ENCODE measurements at places on chromosomes 5 and 9. TPM values are rescaled to one million over a fixed set of nuclear protein-coding genes. Genes with fewer than 3 reads are reported as not detected.

The F2RL2 gene
- total RNA-seq = 0.91 TPM

The BARHL1 gene
- total RNA-seq = not detected

The SLC4A9 gene
- total RNA-seq = not detected

The LTC4S gene
- total RNA-seq = 33.1 TPM

The CD72 gene
- total RNA-seq = 5.1 TPM

DNA sequence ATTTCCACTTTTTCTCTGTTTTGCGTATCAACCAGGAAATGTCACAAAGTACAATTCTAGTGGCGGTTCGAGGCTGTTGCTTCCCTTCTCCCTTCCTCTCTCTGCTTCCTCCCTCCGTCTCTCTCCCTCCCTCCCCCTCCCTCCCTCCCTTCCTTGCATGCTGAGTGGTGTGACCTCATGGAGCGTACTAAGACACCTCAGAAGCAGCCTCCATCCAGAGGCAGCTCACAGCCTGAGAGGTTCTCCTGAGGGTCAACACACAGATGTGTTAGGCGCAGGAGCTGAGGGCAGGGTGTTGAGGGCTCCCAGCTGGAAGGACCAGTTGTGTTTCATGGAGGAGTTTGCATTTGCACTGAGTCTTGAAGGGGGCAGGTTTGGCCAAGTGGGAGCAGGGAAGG, 57.7 kb downstream of the COL5A1 start:
- H3K27ac ChIP-seq = no peak overlapping the region
- no peak overlapping the region for H3K4me3 ChIP-seq
- no peaks in the 10 kb centered on the region for H3K4me1 ChIP-seq
- H3K36me3 ChIP-seq = no peaks in the 10 kb centered on the region
- no peak for DNase-seq

- H3K27me3 ChIP-seq = no peaks in the 10 kb centered on the region
- no peaks in the 10 kb centered on the region for H3K36me3 ChIP-seq
- no peaks in the 10 kb centered on the region for H3K4me1 ChIP-seq
- DNase-seq = no peak
- no peak overlapping the region for H3K27ac ChIP-seq
These were observed 110.3 kb upstream of the TBC1D2 start for GRCh38 chr9:98365781-98366180.

DNA sequence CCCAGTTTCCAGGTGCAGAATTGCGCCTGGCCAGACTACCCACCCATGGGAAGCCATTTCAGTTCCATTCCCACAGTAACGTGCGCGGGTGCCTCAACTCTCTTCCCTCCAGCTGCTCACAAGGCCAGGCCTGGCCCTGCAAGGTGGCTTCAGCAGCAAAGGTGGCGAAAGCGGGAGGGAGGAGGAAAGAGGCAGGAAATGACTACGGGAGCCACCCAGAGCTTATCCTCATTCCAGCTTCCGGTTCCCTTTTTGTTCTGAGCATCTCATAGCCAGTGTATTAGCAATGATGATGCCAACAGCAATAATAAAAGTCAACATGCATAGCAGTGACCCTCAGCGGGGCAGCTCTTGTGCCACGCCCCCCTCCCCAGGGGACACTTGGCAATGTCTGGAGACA, 101.5 kb upstream of the BOD1 start:
- H3K36me3 ChIP-seq = no peaks in the 10 kb centered on the region
- DNase-seq = no peak
- H3K27me3 ChIP-seq = no peaks in the 10 kb centered on the region
- peaks cover 13% of the 10 kb centered on the region for H3K4me1 ChIP-seq

DNA sequence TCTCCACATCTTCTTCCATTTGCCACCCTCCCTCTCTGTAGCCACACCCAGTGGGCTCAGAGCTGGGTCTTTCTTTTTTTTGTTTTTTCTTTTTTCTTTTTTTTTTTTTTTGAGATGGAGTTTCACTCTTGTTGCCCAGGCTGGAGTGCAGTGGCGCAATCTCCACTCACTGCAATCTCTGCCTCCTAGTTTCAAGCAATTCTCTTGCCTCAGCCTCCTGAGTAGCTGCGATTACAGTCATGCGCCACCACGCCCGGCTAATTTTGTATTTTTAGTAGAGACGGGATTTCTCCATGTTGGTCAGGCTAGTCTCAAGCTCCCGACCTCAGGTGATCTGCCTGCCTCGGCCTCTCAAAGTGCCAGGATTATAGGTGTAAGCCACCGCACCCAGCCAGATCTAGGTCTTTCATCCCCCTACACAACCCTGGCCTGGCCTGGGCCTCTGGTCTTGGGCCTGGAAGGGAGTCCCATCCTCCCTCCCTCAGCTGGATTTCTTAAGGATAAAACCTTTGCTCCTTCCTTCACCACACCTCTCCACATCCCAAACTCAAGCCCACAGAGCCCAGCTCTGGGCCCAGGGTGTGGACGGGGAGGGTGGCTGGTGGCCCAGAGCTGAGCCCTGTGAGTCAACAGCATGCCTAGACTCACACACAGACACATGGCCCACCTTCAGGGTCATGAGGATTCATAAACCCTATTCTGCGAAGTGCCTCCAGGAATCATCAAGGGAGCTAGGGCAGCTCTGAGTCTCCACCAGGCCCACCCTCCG, 18.8 kb upstream of the KCNIP1 start:
- H3K27ac ChIP-seq = no peak overlapping the region
- no peaks in the 10 kb centered on the region for H3K4me1 ChIP-seq
- no peaks in the 10 kb centered on the region for H3K27me3 ChIP-seq
- no peak overlapping the region for H3K4me3 ChIP-seq
- no peaks in the 10 kb centered on the region for H3K36me3 ChIP-seq

DNA sequence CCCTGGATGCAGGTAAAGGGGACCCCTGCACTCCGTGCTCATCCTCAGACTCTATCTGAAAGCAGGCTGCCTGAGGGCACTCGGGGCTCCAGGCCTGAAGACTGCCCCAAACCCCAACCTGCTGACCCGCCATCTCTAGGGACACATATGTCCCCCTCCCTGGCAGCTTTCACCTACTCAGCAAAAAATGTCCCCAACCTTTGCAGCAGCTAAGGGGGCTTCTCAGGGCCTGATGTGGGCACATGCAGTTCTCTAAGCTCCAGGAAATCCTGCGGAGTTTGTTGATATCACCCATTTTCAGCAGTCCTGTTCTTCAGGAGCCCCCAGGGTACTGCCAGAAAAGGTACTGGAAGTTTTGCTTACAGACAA, 2.2 kb upstream of the DPH7 start:
- H3K27ac ChIP-seq = no peak overlapping the region
- DNase-seq = no peak
- H3K27me3 ChIP-seq = no peaks in the 10 kb centered on the region
- no peak overlapping the region for H3K4me3 ChIP-seq
- peaks cover 27% of the 10 kb centered on the region for H3K4me1 ChIP-seq

DNA sequence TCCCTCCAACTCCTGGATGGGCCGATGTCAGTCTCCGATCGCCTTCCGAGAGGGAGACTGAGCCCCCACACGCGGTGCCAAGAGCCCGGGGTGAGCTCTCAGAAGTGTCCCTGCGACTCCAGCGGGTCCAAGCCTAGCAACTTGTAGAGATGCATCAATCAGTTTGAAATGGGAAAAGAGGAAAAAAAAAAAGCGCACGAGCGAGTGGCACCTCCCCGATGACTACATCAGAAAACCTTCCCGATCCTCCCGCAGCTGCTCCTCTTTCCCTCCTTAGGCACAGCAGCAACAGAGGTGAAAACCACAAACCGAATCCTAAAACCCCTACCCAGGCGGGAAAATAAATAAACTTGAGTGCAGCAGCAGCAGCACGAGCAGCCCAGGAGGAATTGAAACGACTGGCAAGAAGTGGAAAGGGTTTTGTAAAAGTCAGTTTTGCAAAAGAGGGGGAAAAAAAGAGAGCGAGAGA, 1.0 kb upstream of the EFNA5 start:
- no peak for DNase-seq
- peaks cover 17% of the 10 kb centered on the region for H3K27me3 ChIP-seq
- H3K36me3 ChIP-seq = no peaks in the 10 kb centered on the region
- H3K27ac ChIP-seq = no peak overlapping the region
- peaks cover 32% of the 10 kb centered on the region for H3K4me1 ChIP-seq

- no peak overlapping the region for H3K4me3 ChIP-seq
- H3K4me1 ChIP-seq = no peaks in the 10 kb centered on the region
- no peaks in the 10 kb centered on the region for H3K36me3 ChIP-seq
- no peaks in the 10 kb centered on the region for H3K27me3 ChIP-seq
- no peak overlapping the region for H3K27ac ChIP-seq
- no peak for DNase-seq
These were observed 309.8 kb downstream of the TAF11L14 start for GRCh38 chr5:17944046-17944445.

DNA sequence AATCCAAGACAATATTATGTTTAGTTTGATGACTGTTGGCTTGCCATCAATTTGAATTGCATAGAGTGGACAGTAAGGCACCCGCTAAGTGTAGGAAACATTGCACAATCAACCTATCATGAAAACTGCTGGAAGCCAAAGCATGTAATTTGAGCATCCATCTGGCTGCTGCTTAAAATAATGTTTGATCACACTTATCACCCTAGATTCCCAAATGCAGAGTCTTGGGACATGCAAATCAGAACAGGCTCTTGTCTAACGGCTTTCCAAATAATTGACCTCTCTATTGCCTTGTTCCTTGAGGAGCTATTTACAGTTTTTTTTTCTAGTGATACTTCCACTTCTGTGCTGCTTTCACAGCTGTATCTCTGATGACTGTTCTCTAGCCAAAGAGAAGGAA, 342.1 kb downstream of the PRR16 start:
- H3K36me3 ChIP-seq = no peaks in the 10 kb centered on the region
- H3K4me1 ChIP-seq = no peaks in the 10 kb centered on the region
- H3K4me3 ChIP-seq = no peak overlapping the region
- no peaks in the 10 kb centered on the region for H3K27me3 ChIP-seq
- DNase-seq = no peak

DNA sequence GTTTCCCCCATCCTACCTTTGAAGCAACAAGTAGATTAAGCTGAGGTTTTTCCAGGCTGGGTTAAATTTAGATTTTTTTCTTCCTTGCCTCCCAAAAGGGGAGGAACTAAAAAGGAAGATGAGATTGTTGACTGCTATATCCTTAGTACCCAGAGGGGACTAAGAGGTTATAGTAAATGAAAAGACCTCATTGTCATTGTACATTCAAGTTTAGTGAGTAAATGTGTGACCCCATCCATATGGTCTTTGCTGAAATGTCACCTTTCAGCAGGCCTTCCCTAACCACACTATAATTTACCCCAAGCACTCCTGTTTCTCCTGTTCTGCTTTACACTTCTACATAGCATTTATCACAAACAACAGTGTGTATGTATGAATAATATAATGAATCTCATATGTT, 35.8 kb upstream of the CHD1 start:
- H3K27ac ChIP-seq = no peak overlapping the region
- DNase-seq = no peak
- H3K4me1 ChIP-seq = no peaks in the 10 kb centered on the region
- no peak overlapping the region for H3K4me3 ChIP-seq
- H3K36me3 ChIP-seq = no peaks in the 10 kb centered on the region
- H3K27me3 ChIP-seq = no peaks in the 10 kb centered on the region

DNA sequence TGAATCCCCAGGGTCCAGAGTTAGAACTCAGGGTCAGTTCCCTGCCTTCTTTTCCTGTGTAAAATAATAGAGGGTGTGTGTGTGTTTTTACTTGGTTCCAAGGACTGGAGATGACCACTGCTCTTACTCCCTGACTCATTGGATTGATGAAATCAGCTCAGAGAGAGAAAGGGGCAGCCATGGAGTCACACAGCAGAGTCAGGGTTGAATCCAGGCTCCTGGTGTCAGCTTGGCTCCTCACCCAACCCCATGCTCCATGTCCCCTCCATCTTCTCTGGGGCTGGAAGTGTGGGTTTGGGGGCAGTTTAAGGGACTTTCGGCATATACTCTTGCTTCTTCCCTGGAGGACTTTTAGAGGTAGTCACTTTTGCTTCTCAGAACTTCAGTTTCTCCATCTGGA, 21.6 kb downstream of the DAB2IP start:
- H3K4me1 ChIP-seq = no peaks in the 10 kb centered on the region
- H3K36me3 ChIP-seq = no peaks in the 10 kb centered on the region
- no peak overlapping the region for H3K27ac ChIP-seq
- H3K4me3 ChIP-seq = no peak overlapping the region

DNA sequence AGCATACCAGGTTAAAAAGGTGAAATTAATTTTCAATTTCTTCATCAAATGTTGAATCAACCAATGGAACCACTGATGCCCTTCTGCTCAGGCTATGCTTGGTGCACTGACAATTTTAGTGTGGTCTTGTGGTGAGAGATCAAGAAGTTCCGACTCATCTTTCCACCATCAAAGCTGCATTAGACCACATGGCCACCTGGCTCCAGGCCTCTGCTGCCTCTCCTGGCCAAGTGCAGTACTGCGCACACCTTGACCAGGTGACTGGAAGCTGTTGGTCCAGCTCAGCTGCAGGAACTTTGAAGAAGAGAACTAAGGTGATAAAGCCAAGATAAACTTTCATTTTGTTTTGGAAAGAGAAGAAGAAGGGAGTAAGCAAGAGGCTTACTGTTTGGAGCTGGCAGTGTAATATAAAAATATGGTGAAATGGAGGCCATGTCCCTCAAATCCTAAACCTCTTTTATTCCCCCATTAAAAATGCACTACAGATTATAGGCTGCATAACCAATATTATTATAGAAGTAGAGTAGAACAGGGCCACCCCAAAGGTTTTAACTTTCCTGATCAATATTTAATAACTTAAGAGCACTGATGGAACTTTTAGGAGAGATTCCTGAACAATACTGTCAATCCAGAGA, 315.5 kb upstream of the C9orf72 start:
- H3K27ac ChIP-seq = no peak overlapping the region
- no peaks in the 10 kb centered on the region for H3K4me1 ChIP-seq
- no peak overlapping the region for H3K4me3 ChIP-seq
- no peaks in the 10 kb centered on the region for H3K36me3 ChIP-seq
- no peak for DNase-seq

DNA sequence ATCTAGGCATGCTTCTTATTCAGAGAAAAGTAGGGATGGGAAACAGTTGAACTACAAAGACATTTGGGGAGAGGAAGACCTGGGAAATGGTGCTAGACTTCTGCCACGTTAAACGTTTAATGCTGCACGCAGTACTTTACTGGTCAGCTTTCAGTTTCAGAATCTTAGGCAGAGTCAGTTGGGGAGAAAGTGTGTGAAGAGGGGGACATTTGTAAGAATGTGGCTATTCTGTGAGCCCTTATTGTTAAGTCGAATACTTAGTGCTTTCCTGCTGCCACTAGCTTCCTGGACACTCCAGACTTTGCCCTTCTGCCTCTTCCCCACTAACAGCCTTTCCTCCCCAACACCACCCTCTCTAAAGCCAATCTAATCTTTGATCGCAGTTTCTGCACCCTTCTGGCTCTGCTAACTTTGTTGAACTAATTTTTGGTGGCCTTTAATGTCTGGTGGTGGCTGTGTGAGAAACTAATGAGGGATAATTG, 6.1 kb downstream of the CYSTM1 start:
- H3K4me3 ChIP-seq = no peak overlapping the region
- no peak for DNase-seq
- H3K36me3 ChIP-seq = no peaks in the 10 kb centered on the region
- no peak overlapping the region for H3K27ac ChIP-seq
- peaks cover 74% of the 10 kb centered on the region for H3K4me1 ChIP-seq

- no peak overlapping the region for H3K4me3 ChIP-seq
- no peak for DNase-seq
- H3K36me3 ChIP-seq = peaks cover 21% of the 10 kb centered on the region
- no peak overlapping the region for H3K27ac ChIP-seq
- H3K27me3 ChIP-seq = no peaks in the 10 kb centered on the region
These were observed 14.8 kb downstream of the PCDHGC5 start for GRCh38 chr5:141503681-141504080.

GRCh38 chr9:136079211-136079915, 15.7 kb downstream of the NACC2 start:
- H3K4me3 ChIP-seq = no peak overlapping the region
- no peaks in the 10 kb centered on the region for H3K36me3 ChIP-seq
- no peak for DNase-seq
- peak overlapping the region; percentile 77 for H3K27ac ChIP-seq

All from adrenal gland (tissue), 19 donors.